ENCODE measurements at places on chromosomes 12 and 14. TPM values are rescaled to one million over a fixed set of nuclear protein-coding genes. Genes with fewer than 3 reads are reported as not detected.
A peak's percentile ranks its signal among the peaks of the same experiment; 100 is the strongest.

- DNase-seq, result no peak
Measured at GRCh38 chr12:104694161-104694560, 237.4 kb downstream of the CHST11 start.

- no peak for DNase-seq
Measured at GRCh38 chr12:112126000-112126438, 659 bp downstream of the TRAFD1 start.

GRCh38 chr12:71804505-71804904, 35.1 kb upstream of the TBC1D15 start:
- no peak for DNase-seq

DNA sequence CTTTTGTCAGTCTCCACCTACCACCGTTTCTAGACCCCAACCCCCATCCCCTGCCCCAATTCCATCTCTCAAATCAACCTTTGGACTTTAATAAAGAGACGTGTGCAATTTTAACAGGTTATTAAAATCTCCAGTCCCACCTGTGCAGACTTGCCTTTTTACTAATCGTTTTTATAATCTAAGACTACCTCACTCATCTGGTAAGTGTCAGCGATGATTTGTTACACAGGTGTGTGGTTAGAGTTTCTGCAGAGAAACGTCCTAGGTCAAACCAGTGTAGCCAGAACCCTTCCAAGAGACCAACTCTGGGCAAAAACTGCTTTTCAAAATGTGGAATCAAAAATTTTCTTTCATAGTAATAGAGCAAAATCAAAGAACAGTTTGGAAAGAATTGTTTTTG, 60.4 kb upstream of the PELI2 start:
- no peak for DNase-seq

GRCh38 chr12:119803381-119803791, 73.7 kb downstream of the CIT start:
- no peak for DNase-seq

DNA sequence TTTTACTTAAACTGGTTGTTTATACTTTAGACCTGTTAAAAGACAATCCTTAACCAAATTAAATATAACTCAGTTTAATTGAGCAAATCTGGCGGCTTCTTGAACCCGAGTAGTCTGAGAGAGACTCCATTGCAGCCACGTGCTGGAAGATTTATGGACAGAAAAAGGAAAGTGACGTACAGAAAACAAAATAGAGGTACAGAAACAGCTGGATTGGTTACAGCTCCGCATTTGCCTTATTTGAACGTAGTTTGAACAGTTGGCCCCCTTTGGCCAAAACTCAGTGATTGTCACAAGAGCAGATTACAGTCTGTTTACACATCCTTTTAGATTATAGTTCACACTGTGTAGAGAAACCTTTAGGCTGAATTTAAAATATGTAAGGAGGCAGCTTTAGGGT, 155.9 kb downstream of the RAD51B start:
- no peak for DNase-seq

DNA sequence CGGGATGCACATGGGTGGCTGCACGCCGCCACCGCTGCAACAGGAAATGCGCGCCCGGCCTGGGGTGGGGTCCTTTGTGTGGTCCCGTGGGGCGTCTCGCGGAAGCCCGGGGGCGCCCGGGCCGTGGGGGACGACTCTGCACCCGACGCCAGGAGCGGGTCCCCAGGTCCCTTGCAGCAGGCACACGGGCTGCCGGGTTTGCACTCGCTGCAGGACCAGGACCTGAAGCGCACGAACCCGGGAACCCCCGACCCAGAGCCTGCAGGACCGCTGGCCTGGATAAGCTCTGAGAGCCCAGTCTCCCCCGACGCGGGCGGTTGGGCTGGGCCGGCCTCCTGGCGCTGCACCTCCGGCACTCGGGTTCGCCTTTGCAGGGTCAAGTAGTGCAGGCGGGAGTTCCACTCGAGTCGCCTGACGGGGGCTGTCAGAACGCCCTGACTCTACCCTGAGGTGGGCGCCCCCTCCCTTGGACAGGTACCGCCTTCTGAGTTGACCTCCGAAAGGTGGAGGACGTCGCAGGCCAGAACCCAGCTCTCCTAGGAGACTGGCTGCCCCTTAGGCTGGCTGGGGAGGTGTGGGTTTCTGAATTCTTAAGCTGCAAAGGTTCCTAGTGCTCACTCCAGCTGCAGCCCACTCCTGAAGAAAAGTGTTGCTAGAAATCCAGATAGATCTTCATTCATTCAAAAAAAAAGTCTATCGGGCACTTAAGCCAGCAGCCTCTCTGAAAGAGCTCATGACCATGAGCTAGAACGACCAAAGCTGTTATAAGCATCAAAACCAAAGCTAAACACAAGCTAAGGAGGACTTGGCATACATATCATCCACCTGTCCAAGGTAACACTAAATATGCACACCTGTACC, 68.0 kb downstream of the RNF34 start:
- no peak for DNase-seq

DNA sequence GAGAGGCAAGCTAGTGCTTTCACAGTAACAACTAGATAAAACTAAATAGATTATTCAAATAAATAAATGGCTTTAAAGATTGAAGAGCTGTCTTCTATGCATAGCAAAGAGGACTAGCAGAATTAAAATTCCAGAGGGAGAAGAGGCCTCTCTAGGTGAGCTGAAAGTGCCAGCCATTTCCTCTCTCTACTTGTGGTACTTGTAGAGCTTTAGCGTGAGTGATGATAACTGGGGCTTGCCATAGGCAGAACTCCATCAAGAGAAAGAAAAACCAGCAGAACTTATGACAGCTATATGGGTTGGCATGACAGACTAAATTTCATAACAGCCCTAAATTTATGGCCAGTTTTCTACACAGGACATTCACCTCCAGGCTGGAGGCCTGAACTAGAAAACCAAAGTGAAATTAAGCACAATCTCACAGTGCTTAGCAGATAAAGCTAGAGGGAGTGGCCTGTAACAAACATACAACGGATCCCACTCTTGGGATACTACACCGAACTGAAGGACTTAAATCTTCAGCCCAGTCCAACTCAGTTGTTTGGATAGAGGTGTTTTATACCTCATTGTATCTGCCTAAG, 11.0 kb downstream of the SPTLC2 start:
- DNase-seq, result no peak

DNA sequence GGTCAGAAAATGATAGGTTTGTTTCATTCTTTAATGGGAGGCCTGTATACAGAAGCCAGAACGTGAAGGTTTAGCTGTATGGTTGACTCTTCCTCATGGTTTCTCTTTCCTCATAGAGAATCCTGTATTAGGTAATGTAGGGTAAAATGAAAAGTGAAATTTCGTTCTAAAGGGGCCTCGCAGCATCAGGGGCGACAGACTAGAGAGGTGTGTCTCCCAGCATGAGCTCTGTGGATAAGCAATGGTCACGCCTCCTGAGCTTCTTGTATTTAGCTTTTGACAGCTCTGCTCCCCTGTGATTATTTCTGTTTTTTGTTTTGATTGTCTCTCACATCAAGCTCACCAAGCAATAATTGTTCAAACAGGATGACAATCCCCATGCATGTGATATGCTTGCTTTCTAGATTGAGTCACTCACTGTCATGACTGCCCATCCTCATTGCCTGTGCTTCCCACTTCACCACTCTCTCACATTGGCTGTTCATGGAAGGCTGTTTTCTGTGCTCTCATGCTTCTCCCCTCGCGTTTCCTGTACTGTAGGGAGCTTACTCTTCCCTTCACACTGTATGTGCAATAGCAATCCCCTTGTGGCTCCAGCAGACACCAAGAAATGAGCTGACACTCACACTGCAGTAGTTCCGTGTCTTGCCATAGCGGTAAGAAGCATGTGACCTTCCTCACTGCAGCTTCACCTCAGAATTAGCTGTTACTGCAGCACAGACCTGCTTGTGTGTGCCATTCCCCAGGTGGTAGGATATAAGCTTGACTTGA, 44.0 kb downstream of the RAD52 start:
- DNase-seq, result peak; percentile 35

DNA sequence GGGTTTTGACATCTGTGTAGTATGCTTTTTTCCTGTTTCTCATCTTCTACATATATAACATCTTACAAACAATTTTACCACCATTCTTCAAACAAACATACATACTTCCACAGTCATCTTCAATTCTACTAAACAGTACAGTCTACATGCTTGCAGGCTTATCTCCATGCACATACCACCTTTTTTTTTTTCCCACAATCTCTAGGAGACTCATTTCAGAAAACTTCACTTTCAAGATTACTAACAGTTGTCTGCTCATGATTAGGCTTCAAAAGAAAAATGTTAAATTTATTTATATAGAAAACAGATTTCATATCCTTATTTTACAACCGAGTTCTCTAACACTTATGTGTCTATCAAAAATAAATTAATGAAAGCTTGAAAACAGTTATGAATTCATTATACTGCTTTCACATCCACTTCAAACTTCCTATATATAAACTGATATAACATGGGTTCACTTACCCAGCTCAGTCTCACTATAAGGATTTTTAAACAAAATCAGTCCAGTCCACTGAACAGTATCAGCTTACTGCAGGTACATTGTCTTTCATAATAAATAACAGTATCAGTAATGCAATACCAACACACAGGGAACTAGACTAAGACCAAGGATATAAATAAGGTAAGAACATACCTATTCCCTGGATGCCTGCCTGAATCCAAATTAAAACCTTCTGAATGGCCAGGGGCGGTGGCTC, 42.5 kb downstream of the LRP6 start:
- no peak for DNase-seq

DNA sequence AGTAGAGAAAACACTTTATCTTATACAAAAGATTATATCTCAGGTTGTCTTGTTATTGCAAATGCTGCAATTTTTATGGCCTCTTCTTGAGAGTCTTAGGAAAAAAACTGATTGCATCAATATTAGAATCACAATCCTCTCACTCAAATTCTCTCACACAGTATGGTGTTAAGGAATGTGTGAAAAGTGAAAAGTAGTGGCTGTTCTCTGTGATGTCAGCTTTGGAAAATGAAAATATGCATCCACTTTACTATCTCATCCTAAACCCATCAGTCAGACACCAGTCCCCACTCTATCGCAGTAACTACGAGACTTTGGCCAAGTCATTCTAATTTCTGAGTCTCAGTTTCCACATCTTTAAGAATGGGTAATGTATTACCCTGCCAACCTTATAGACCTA, 32.6 kb upstream of the NTF3 start:
- no peak for DNase-seq

- no peak for DNase-seq
Measured at GRCh38 chr14:76918256-76918781, 92.1 kb downstream of the LRRC74A start.

DNA sequence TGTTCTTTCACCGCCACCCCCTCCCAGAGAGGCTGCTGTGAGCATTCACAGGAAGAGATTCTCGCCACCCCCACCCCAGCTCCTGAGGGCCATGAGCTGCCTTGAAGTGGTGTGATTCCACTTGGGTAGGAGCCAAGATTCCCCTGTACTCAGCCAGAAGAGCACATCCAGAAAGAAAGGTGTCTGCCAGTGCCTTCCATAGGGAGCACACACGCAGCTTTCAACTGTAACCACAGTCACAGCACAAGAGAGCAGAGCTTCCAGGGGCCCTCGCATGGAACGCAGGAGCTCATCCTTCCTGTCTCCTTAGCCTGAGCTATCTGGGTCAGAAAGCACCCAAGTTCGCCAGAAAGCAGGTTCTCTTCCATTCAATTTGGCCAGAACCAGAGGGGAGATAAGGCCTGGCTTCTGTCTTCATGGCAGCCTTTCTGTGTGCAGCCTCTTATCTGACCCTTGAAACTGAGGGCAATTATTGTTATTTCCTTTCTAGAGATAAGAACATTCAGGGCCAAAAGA, 66.6 kb upstream of the SCN8A start:
- DNase-seq, result no peak

- DNase-seq, result no peak
Measured at GRCh38 chr14:53368066-53368465, 214.9 kb upstream of the DDHD1 start.

DNA sequence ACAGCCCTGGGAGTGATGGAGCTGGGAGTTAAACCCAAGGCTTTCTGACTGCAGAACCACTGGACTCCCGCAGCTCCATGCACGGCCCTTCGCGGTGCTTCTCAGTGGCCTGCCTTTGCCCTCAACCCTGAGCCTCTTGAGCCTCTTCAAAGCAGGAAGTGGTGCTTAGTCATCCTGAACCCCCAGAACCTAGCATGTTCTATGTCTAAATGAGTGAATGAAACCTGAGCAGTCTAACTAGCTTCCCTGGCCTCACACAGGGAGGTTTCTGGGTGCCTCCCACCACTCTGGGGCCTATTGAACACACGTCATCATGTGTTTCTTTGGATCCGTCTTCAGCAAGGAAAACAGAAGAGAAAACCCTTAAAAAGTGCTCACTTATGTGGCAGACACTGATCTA, 117.9 kb upstream of the SFSWAP start:
- DNase-seq, result peak; percentile 56

DNA sequence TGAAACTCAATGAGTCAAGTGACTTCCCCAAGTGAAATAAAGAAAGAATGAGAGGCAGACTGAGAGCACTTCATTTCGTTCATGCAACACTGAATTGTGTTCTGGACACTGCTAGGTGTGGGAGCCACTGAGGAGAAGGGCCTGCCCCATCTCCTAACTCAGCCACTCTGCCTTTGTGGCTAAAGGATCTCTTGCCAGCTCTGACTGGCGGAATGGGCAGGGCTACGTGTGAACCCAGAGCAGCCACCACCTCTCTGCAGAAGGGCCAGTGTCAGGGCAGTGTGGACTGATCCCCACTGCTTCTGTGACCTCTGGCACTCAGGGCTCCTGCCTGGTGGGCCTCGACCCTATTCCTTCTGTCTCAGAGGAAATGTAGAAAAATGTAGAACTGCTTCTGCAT, 46.5 kb upstream of the GZMB start:
- no peak for DNase-seq

DNA sequence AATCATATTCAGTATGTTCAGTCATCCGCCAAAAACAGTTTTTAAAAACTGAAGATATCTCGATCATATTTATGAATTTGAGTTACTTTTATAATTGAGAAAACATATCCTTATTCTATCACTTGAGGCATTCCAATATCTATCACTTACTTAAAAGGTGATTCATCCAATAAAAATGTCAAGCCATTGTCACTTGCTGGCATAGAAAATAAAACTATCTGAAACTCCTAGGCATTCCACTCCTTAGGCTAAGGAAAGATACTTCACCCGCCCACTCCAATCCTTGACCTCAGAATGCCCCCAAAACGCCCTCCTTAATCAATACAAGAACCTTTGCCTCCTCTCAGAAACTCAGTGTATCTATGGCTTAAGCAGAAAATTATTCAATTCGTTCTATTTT, 51.3 kb upstream of the AMIGO2 start:
- DNase-seq, result no peak

Gene PFDN5
- total RNA-seq, result 307 TPM

Gene SERPINA5
- total RNA-seq, result not detected

Gene ACSM4
- not detected for total RNA-seq

Gene BTG1
- 118 TPM for total RNA-seq

Gene WNT1
- 0.81 TPM for total RNA-seq

Gene KRAS
- 33.4 TPM for total RNA-seq

Gene MSRB3
- total RNA-seq, result not detected

Gene ZNF385A
- 0.55 TPM for total RNA-seq

Gene SLC39A2
- not detected for total RNA-seq

Gene SLC38A4
- not detected for total RNA-seq

Gene RASSF8
- 1.0 TPM for total RNA-seq

Gene NGB
- not detected for total RNA-seq

Gene NANOG
- total RNA-seq, result not detected

Gene SERPINA1
- not detected for total RNA-seq

Gene OR4E2
- total RNA-seq, result not detected
